ENCODE measurements at places on chromosomes 7 and 10.

DNA sequence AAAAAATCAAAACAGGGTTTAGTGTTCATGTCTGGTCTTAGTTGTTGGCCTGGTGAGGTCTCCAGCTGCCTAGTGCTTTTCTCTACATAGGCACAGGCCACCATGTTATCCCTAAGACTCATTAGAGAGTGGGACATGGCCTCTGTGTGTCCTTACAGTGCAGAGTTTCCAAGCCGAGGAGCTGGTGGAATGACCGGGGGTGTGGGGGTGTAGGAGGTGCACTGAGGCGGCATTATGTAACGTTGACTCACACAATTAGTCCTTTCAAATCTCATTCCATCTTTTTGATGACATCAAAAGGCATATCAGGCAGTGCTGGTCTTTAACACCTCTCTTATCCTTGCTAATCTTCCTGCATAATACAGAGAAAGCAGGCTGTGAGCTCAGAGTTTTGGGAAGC is 71.3 kb downstream of the MTPN start:
- no peak for DNase-seq

DNA sequence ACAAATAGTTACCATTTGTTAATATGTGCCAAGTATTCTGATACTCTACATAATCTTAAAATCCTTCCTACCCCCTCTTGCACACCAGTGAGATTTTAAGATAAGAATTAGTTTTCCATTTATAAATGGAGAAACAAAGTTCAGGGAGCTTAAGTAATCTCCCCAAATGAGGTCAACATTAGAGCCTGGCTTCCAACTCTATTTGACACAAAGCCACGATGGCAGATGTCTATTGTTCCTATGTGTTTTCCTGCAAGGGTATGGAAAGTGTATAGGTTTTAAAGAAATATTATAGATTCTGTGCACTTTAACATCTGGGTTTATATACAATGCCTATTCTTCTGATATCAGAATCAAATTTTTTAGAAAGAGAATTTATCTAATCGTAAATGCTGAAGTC is 143.9 kb upstream of the SEMA3C start:
- no peak for DNase-seq

- DNase-seq: no peak
Observed at GRCh38 chr10:61943674-61944378, 42.3 kb downstream of the ARID5B start.

- DNase-seq: no peak
Observed at GRCh38 chr10:88598055-88598454, 11.5 kb downstream of the LIPJ start.

- no peak for DNase-seq
Observed at GRCh38 chr7:17015598-17016031, 133.8 kb upstream of the AGR3 start.

GRCh38 chr7:47914717-47915615 is 33.3 kb downstream of the PKD1L1 start:
- DNase-seq: no peak

- DNase-seq: no peak
Observed at GRCh38 chr10:24652381-24652957, 71.2 kb downstream of the ARHGAP21 start.

GRCh38 chr7:23000597-23001360 is 13.2 kb downstream of the HYCC1 start:
- DNase-seq: no peak

DNA sequence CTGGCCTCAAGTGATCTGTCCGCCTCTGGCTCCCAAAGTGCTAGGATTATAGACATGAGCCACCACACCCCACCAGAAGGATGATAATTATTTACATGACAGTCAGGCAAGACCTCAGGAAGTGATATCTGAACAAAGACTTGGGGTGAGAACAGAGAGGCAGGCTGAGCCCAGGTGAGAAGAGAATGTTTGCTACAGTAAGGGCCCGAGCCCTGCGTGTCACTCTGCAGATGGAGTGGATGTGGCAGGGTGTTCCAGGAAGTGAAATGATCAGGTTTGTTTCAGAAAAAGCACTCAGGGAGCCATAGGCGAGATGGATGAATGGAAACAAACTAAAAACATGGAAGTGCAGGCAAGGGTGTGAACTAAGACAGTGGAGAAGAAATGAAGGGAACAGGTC is 22.2 kb downstream of the SFMBT2 start:
- DNase-seq: no peak

- no peak for DNase-seq
Observed at GRCh38 chr10:93752761-93753160, 5.0 kb upstream of the LGI1 start.

- DNase-seq: no peak
Observed at GRCh38 chr10:86655596-86655995, 1.2 kb downstream of the OPN4 start.

- no peak for DNase-seq
Observed at GRCh38 chr7:2662273-2663120, 25.5 kb upstream of the AMZ1 start.

DNA sequence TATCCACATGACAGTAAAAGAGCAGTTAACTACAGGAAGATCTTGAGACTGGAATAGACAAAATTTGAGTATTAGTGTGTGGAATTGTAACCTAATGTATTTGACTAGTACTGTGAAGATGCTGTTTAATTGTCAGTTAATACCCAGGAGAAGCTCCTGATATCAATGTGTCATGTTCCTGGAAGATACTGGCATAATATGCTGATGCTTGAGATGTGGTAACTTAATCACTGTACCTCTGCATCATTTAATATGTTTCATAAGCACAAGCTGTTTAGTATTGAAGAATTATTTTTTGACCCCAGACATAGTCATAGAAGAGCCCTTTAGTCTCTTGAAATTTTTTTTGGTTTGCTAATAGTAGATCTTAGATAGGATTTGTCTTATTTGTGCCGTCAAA is 15.4 kb downstream of the CCSER2 start:
- no peak for DNase-seq

- DNase-seq: no peak
Observed at GRCh38 chr10:6228010-6228511, 25.3 kb downstream of the PFKFB3 start.

GRCh38 chr7:140928491-140929309 is 4.0 kb upstream of the BRAF start:
- DNase-seq: no peak

DNA sequence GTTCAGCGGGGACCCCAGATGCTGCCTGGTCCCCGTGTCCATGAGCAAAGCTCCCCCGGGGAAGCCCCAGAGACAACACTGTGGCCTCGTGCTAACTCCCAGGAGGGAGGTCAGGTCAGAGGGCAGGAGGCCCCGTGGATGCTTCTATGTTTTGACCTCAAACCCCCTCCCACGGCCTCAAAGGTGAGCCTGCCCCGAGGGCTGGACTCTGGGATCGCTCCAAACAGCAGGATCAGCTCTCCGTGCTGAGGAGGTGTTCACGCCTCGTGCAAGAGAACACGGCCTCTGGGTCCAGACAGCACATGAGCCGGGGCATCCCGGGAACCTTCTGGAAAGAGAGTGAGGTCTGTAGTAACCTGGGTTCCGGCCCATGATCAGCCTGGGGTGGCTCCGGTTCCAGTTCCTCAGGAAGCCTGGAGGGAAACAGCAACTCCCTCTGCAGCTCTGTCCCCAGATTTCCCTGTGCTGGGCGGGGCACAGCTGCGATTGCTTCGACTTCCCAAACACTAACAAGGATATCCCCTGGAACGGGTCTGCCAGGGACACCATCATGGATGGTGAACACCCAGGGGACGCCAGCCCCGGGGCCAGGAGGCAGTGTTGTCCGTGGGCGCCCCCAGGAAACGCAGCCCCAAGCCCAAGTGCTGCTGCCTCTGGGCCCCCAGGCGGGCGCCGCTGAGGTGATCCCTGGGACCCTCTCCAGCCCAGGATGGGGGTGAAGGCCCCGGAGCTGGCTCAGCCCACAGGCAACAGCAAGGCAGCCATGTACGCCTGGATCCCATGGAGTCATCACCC is 18.0 kb upstream of the INPP5A start:
- DNase-seq: no peak

DNA sequence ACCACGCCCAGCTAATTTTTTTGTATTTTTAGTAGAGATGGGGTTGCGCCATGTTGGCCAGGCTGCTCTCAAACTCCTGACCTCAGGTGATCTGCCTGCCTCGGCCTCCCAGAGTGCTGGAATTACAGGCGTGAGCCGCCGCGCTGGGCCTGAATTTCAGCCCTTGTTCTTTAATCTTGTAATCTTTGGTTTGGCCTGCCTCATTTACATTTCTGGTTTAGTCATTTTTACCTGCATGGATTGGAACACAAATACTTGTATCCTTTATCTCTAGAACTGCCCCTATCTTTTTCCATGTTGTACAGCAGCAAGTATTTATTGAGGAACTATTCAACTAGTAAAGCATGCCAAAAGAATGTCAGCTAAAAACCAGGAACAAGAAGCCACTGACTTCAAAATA is 195.6 kb upstream of the FRMD4A start:
- no peak for DNase-seq

DNA sequence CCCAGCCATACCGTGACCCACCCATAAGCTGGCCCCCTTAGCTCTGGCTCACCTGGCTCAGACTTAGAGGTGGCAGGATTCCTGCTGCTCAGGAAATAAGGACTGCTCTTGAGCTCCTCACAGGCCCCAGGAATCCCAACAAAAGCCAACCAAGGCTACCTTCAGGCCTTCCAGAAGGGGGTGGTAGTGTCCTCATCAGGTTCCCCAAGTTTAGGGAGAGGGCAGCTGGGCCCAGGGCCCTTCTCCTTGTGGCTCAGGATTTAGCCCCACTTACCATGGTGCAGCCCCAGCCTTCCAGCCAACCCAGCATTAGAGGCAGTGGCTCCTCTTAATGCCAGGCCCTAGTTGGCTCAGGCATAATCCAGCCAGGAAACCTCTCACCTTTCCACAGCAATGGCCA is 23.5 kb downstream of the NPFFR1 start:
- DNase-seq: no peak

DNA sequence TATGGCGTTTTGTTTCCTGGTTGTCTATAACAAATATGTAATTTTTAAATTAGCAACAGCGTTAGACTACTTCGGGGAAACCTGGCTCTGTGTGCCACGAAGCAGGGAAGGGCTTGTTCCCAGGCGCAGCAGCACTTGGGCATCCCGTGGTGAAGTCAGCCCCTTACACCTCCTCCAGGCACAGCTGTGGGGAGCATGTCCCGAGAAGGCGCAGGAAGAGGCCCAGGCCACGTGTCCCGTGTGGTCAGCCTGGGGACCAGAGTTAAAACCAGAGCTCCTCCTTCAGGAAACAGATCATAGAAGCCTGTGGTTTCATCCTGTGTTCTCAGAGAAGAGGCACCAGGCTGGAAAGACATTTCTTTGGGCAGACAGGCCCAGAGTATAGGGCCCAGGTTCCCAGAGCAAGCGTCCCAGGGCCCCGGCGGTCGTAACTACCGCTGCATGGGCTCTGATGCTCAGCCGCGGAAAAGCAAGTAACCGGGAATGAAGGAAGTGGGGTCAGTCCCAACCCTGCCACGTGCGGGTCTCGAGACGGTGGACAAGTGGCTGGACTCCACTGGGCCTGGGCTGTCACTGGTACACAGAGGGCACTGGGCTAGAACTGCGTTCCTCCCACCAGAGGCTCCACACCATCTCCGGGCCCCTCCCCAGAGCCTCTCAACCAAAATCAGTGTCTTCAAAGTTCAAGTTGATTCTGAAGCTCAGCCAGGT is 7.1 kb downstream of the NUDT1 start:
- no peak for DNase-seq

DNA sequence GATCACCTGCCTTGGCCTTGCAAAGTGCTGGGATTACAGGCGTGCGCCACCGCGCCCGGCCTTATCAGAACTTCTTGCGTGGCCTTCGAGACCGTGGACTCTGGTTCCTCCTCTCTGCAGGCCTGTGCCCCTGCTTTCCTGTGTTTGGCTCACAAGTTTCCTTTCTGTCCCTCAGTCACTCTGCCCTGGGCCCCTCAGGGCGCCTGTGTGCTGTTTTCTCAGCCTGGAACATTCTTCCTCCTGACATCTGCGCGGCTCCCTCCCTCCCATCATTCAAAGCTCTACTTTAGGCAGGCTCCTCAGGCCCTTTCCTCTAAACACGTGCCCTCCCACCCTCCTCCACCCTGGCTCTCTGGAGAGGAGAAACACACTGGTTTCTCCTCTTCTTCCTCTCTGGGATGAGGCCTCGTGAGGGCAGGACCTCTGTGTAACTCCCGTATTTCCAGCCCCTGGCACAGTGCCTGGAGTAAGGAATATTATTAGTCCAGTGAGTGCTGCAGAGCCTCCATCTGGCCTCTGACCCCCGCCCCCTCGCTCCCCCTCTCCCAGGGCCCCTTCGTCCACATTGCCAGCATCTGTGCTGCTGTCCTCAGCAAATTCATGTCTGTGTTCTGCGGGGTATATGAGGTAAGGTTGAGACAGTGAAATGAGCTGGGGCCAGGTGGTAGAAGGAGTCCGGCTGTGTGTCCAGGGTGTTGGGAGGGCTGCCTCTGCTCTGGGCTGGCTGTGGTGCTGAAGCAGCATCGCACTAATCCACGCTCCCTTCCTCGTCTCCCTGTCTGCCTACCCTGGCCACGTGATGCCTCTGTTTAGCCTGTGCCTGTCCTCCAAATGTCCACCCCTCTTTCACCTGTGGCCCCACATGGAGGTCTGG is 7.1 kb downstream of the CLCN1 start:
- no peak for DNase-seq

- no peak for DNase-seq
Observed at GRCh38 chr10:80277567-80278250, 11.7 kb downstream of the MAT1A start.

GRCh38 chr7:128921866-128922440 is 11.4 kb upstream of the KCP start:
- no peak for DNase-seq

- no peak for DNase-seq
Observed at GRCh38 chr7:48537561-48537960, 366.3 kb downstream of the ABCA13 start.

DNA sequence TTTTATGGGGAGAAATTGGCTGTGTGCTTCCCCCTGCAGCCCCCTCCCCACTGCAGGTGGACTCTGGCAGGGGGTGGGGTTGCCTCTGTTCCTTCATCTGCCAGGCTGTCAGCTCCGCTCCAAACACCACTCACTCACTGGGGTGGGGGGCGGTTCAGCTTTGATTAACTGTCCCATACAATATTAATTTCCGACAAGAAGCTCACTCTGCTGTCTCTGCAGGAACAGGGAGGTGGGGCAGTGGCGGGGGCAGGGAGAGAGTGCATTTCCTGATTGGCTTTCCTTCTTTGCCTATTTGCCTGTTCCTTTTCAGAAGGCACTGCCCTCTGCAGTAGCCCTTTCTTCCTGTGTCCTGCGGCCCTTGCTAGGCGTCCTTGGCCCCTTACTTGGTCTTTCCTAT is 500.8 kb downstream of the PLXNA4 start:
- no peak for DNase-seq

Data from NCI-H187 treated with DMSO at 0.1 percent for 48 hours (cell line).